Adrenal gland (tissue), 19 donors: ENCODE measurements at places on chromosomes 3 and 15. TPM values are rescaled to one million over a fixed set of nuclear protein-coding genes. Genes with fewer than 3 reads are reported as not detected.

GOLGA8O gene
- not detected for total RNA-seq

KY gene
- 1.3 TPM for total RNA-seq

PGBD4 gene
- 2.0 TPM for total RNA-seq

DUOXA2 gene
- total RNA-seq, result 0.87 TPM

BLM gene
- 0.55 TPM for total RNA-seq

C3orf20 gene
- total RNA-seq, result not detected

REC114 gene
- not detected for total RNA-seq

USP13 gene
- total RNA-seq, result 53.7 TPM

SI gene
- not detected for total RNA-seq

KIF15 gene
- 10.2 TPM for total RNA-seq

FXR1 gene
- total RNA-seq, result 211 TPM

GOLGA8T gene
- total RNA-seq, result not detected

HRG gene
- not detected for total RNA-seq

GOLGA6B gene
- total RNA-seq, result not detected

MOBP gene
- total RNA-seq, result not detected

TMEM40 gene
- not detected for total RNA-seq

SNX22 gene
- 1.8 TPM for total RNA-seq

GOLGA8Q gene
- 1.7 TPM for total RNA-seq

DZIP1L gene
- 8.4 TPM for total RNA-seq

ZNF660 gene
- total RNA-seq, result 3.1 TPM

GNAT1 gene
- total RNA-seq, result not detected

ITPR1 gene
- 82.2 TPM for total RNA-seq

KNG1 gene
- not detected for total RNA-seq

LYSMD2 gene
- 29.3 TPM for total RNA-seq

APOD gene
- 64.6 TPM for total RNA-seq

STX19 gene
- not detected for total RNA-seq

DPPA4 gene
- total RNA-seq, result 5.3 TPM

ANKUB1 gene
- total RNA-seq, result not detected

GABRB3 gene
- 0.95 TPM for total RNA-seq

PLSCR1 gene
- total RNA-seq, result 52.1 TPM

RLBP1 gene
- not detected for total RNA-seq

PTX3 gene
- 0.12 TPM for total RNA-seq

PP2D1 gene
- total RNA-seq, result not detected

ASB14 gene
- total RNA-seq, result not detected

DNAH1 gene
- total RNA-seq, result 3.8 TPM

AADACL2 gene
- total RNA-seq, result not detected

TTLL3 gene
- 15.0 TPM for total RNA-seq

SLC9C1 gene
- not detected for total RNA-seq

NMNAT3 gene
- 8.0 TPM for total RNA-seq

CPN2 gene
- total RNA-seq, result 0.44 TPM
